CD4-positive, alpha-beta T cell treated with Interleukin-15 for 1 hour (primary cell): ENCODE measurements at places on chromosomes 6 and 20.

DNA sequence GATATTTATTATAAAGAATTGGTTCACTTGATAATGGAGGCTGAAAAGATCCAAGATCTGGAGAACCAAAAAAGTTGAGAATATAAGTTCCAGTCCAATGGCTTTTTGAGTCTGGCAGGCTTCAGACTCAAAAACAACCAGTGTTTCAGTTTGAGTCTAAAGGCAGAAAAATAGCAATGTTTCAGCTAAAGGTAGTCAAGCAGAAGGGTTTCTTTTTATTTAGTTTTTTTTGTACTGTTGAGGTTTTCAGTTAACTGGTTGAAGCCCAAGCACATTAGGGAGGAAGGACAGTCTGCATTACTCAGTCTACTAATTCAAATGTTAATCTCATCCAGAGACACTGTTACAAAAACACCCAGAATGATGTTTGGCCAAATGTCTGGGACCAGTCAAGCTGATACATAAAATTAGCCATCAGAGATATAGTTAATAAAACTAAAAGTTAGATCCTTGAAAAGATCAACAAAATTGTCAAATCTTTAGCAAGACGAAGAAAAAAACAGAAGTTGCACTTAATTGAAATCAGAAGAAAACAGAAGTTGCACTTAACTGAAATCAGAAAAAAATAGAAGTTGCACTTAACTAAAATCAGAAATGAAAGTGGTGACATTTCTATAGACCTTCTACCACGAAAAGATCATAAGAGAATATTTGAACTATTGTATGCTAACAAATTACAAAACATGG, 980.3 kb upstream of the FLRT3 start:
- DNase-seq, result no peak

DNA sequence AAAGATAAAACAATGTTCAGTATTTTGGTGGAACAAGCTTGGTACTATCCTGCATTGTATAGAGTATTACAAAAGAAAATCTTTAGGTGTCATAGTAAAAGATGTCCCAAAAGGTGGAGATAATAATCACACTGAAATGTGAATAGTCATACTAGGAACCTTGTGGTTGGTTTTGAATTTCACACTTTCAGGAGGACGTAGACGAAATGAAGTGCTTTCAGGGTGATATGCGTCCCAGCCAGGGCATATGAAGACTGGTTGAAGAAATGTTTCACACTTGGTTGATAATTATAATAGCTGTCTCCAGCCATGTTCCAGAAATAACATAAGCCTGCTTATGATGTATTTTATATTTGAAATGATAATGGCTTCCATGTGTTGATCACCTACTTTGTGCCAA, 60.4 kb downstream of the SCAND1 start:
- DNase-seq, result no peak

GRCh38 chr6:147203311-147204059, 732 bp upstream of the STXBP5 start:
- DNase-seq, result peak; percentile 81

DNA sequence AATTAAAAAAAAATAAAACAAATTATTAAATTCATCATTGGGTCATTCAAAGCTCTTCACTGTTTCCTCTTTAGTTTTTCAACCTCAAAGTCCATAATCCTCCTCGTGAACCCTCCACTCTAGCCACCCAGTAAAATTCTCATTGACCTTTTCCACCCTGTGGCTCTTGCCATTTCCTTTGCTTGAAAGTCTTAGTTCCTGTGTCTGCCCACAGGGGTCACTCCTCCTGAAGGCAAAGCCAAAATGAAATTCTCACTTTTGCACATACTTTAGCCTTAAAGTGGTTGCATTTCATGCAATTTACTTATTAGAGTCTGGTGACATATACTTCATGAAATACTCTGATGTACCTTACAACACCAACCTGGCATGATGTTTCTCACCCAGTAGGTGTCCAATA, 263.7 kb downstream of the BMP2 start:
- no peak for DNase-seq
